Thoracic aorta (tissue), 2 donors: ENCODE measurements at places on chromosomes 16 and 17.

DNA sequence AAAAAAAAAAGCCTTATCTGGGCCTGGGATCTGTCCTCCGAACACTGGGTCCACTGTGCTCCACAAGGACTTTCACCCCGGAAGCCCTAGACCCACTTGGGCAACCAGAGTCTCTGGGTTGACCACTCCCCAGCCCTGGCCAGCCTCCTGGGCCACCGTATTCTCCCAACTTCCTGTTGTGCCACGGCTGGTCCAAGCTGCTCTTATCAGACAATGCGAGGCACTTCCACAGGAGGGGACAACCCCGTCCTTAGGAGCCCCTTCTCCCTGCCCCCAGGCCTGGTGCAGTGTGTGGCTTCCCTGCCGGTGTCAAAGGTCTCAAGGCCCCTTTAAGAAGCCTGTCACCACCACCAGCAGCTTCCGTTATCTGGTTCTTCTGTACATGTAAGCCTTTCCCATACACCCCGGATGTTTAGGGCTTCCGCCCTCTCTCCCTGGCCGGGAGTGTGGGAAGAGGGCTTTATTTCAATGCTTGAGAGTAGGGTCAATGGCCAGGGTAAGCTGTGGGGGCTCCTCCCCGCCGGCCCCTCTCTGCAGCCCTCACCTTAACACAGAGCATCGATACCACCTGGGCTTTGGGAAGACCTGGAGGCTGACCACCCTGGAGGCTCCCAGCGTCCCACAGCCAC lies 313.0 kb downstream of the SEC14L1 start:
- H3K27ac ChIP-seq: no peak overlapping the region
- DNase-seq: no peak
- H3K36me3 ChIP-seq: no peaks in the 10 kb centered on the region
- peaks cover 24% of the 10 kb centered on the region for H3K4me1 ChIP-seq
- H3K4me3 ChIP-seq: peak overlapping the region; percentile 35

DNA sequence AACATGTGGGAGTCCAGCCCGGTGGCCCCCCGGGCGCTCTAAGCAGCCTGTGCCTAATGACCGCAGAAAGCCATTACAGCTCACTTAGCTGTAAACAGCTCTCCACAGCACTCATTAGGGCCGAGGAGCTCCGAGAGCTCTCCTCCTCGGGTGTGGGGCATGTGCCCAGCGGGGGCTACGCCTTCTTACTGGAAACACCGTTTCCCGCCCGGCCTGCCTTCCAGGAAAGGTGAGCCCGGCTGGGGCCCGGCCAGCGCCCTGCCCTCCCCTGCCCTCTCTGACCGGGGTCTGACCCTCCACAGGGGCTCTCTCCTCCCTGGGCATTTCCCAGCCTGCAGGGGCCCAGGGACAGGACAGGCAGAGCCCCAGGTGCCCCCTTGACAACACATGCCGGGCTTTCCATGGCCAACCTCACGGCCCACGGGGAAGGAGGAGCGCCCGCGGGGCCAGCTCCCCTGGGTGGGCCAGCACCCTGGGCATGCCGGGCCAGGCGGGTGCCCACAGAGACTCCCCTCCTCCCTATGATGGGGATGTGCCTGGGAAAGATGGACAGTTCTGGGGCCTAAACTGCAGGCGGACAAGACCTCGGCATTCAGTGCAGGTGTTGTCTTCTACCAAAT lies 72.6 kb downstream of the SDK2 start:
- no peaks in the 10 kb centered on the region for H3K36me3 ChIP-seq
- no peak overlapping the region for H3K27ac ChIP-seq
- H3K4me1 ChIP-seq: no peaks in the 10 kb centered on the region
- no peaks in the 10 kb centered on the region for H3K27me3 ChIP-seq
- no peak for DNase-seq
- no peak overlapping the region for H3K4me3 ChIP-seq

DNA sequence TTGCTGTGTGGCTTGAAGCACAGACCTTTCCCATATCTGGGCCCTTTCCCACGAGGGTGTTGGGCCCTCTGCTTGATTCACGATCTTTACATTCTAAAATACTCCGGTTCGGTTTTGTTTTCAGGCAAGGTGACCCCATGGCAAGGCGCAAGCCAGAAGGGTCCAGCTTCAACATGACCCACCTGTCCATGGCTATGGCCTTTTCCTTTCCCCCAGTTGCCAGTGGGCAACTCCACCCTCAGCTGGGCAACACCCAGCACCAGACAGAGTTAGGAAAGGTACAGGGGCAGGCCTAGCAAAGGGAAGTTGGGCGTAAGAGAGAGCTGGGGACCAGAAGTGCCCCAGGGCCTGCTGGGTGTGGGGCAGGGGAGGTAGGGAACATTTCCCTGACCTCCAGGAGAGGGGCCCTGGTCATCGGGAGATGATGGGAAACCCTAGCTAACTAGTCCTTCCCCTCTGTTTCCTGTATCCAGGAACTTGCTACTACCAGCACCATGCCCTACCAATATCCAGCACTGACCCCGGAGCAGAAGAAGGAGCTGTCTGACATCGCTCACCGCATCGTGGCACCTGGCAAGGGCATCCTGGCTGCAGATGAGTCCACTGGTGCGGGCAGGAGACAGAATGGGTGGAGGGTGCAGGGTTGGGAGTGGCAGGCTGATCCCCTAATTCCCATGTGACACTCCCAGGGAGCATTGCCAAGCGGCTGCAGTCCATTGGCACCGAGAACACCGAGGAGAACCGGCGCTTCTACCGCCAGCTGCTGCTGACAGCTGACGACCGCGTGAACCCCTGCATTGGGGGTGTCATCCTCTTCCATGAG lies 1.4 kb downstream of the ALDOA start:
- peak overlapping the region; percentile 81 for H3K4me3 ChIP-seq
- peaks cover 48% of the 10 kb centered on the region for H3K36me3 ChIP-seq
- no peaks in the 10 kb centered on the region for H3K27me3 ChIP-seq
- H3K27ac ChIP-seq: peak overlapping the region; percentile 100
- peaks cover 31% of the 10 kb centered on the region for H3K4me1 ChIP-seq

DNA sequence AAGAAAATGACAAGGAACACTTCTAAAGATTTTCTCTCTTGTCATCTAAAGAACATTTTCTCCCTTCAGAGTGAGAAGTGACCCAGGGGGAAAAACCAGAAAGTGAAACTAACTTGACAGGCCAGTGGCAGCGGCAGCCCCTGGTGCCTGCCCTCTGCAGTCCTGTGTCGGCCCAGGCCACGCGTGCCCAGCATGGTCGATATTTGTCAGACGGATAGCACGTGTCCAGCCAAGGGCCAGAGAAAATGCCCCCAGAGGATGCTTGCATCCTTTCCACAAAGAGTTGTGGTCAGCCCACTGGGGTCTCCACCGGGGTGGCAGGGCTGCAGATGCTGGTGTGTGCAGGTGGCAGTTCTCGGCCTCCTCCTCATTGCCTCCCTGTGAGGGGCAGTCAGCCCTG lies 176.6 kb downstream of the RAB11FIP4 start:
- peak overlapping the region; percentile 8 for H3K4me3 ChIP-seq
- H3K27me3 ChIP-seq: no peaks in the 10 kb centered on the region
- DNase-seq: no peak
- H3K27ac ChIP-seq: peak overlapping the region; percentile 88
- no peaks in the 10 kb centered on the region for H3K36me3 ChIP-seq

GRCh38 chr16:747978-748746 lies 7.4 kb upstream of the CIAO3 start:
- H3K4me1 ChIP-seq: no peaks in the 10 kb centered on the region
- H3K4me3 ChIP-seq: no peak overlapping the region
- H3K27ac ChIP-seq: no peak overlapping the region
- DNase-seq: no peak
- H3K27me3 ChIP-seq: no peaks in the 10 kb centered on the region

- peak overlapping the region; percentile 80 for H3K4me3 ChIP-seq
- DNase-seq: peak; percentile 94
- H3K36me3 ChIP-seq: no peaks in the 10 kb centered on the region
- peak overlapping the region; percentile 97 for H3K27ac ChIP-seq
- no peaks in the 10 kb centered on the region for H3K27me3 ChIP-seq
These were observed 14.8 kb downstream of the HDAC5 start for GRCh38 chr17:44108440-44109311.

- no peak for DNase-seq
- H3K27me3 ChIP-seq: no peaks in the 10 kb centered on the region
- no peak overlapping the region for H3K4me3 ChIP-seq
- no peaks in the 10 kb centered on the region for H3K4me1 ChIP-seq
- no peaks in the 10 kb centered on the region for H3K36me3 ChIP-seq
- H3K27ac ChIP-seq: no peak overlapping the region
These were observed 219.0 kb downstream of the UTP18 start for GRCh38 chr17:51479303-51479702.

DNA sequence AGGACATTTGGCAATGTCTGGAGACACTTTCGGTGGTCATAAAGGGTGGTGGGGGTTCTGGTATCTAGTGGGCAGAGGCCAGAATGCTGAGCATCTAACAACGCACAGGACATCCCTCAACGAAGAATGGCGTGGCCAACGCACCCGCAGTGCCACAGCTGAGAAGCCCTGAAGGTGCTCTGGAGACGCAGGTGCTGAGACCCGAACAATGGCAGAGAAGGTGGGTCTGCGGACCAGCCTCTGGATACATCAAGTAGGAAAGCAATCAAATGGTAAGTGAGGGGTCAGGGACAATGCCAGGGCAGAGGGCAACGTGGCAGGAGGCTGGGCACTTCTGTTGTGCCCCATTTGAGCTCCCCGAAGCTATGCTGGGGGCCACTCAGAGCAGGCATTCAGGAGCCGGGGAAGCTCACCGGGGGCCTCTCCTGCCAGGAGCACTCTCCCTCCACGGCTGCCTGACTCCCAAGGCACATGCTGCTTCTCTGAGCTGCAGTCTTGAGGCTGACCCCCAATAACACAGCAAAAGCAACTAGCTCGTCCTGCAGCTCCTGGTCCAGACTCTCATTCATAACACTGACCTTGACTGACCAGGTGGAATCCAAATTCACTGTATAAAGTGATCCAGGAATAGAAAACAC lies 26.0 kb downstream of the SPHK1 start:
- peaks cover 3% of the 10 kb centered on the region for H3K4me1 ChIP-seq
- H3K27me3 ChIP-seq: no peaks in the 10 kb centered on the region
- no peaks in the 10 kb centered on the region for H3K36me3 ChIP-seq
- no peak for DNase-seq

GRCh38 chr17:77838748-77839697 lies 119.5 kb upstream of the TNRC6C start:
- no peaks in the 10 kb centered on the region for H3K36me3 ChIP-seq
- H3K4me1 ChIP-seq: peaks cover 27% of the 10 kb centered on the region
- no peak for DNase-seq
- no peak overlapping the region for H3K27ac ChIP-seq
- H3K4me3 ChIP-seq: no peak overlapping the region
